ENCODE measurements at places on chromosomes 16 and 17.

DNA sequence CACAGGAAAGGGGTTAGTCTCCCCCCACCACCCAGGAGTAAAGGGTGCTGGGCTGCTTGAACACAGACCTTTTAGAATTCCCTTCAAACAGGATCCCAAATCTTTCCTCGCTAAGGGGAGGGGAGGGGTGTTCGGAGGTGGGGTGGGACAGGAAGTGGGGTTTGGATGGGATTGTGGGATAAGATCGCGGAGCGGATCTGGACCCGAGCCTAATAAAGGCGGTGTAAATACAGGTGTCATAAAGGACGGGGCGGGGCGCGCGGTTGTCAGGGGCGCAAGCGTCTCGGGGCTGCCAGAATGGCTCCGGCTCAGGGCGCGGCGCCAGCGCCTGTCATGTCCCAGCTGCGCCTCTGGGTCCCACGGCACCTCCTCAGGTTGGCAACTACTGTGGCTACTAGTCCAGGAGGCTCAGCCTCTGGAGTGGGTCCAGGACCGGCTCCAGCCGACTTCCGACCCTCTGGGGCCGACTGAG, 59.8 kb upstream of the FBXO47 start:
- DNase-seq: peak; percentile 70

DNA sequence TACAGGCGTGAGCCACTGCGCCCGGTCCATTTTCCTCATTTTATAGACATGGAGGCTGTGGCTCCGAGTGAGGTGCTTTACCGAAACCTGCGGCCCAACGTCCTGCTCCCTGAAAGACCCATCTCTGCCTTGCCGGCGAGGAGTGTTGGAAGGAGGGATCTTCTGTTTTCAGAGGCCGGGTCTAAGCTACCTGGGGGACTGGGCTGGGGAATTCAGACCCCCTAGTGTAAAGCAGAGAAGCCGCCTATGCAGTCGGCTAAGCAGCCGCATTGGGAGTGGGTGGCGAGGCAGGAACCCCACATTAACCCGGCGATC, 16.3 kb downstream of the MEOX1 start:
- DNase-seq: no peak

- no peak for DNase-seq
Observed at GRCh38 chr17:71417142-71417541, 703.7 kb upstream of the SOX9 start.

DNA sequence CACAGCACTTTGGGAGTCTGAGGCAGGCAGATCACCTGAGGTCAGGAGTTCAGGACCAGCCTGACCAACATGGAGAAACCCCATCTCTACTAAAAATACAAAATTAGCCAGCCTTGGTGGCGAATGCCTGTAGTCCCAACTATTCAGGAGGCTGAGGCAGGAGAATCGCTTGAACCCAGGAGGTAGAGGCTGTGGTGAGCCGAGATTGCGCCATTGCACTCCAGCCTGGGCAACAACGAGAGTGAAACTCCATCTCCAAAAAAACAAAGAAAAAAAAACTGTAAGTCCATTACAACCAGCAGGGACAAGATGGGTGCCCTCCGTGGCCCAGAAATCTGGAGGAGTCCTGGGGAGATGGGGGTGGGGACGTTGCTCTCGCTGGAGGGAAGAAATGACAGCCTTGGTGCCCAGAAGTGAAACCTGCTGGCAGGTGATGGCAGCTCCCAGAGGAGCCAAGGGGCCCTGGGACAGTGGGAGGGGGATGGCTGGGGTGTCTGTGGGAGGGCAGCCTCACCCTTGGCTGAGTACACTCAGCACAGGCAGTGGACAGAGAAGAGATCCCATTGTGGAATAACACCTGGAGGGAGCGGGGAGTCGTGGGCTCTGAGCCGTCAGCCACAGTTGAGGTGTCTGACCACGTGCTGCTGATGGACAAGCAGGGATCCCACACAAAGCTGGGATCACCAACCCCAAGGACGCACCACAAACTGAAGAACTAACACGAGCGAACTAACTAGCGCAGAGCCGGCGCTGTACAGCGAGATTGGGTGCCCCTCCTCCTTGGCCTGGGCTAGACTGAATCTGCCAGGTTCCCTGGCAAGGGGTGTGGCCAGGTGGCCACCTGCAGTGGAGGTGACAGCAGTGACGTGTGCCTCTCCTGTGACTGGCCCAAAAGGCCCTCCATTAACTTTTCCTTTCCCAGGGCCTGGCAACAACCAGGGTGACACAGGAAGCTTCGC, 46.9 kb upstream of the BAHCC1 start:
- no peak for DNase-seq

GRCh38 chr17:79691931-79692330, 38.8 kb upstream of the ENPP7 start:
- no peak for DNase-seq

DNA sequence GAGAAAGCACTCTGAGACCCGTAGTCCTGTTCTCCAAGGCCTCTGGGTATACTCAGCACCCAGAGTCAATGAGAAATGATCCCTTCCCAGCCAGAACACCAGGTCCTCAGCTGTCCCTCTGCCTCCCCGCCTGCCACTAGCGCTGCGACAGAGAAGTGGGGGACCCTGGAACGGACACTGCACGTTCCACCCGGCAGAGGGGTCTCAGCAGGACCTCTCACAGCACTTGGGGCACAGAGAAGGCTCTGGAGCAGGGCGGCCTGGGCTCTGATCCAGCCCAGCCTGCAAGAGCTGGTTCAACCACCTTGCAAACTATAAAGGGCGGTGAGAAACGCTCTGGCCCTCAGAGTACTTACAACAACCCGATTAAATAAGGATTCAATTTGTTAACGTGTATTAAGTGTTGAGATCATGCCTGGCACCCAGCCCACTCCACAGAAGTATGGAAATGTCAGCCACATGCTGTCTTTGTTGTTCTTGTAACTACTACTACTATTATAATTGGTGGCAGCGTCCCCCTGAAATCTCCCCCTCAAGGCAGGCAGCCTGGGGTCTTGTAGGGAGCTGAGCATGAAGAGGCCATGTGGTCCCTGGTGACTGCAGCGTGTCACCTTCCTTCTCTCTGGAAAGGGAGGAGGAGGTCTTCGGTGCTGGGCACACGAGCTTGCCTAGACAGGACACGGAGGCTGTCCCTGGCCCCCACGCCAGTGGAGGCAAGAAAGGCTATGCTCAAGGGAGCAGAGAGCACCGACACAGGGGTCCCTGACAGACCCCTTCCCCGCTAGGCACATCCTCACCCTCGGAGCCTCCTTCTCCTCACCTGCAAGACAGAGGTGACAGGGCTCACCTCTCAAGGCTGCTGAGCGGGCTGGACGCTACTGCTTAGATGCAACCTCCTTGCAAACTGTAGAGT, 2.4 kb downstream of the OSGIN1 start:
- no peak for DNase-seq

GRCh38 chr16:2486645-2487516, 12.0 kb downstream of the TBC1D24 start:
- peak; percentile 91 for DNase-seq

DNA sequence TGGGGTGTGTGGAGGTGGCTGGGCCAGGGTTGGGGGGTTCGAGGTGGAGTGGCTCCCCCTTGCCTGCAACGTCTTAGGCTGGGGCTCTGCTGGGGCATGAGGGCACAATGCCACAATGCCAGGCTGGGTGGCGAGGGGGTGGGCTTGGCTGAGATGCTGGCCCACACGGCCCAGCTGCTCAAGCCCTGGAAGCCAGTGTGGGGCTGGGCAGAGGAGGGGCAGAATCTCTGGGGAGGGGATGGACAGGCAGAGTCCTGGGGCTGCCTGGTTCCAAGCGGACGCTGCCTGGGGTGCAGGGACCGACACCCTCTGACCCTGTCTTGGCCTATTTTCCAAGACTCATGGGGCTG, 37.5 kb upstream of the SSTR5 start:
- no peak for DNase-seq

- peak; percentile 10 for DNase-seq
Observed at GRCh38 chr16:51326131-51326856, 175.2 kb upstream of the SALL1 start.

Data from hematopoietic multipotent progenitor cell treated with erythropoietin and hydrocortisone succinate and interleukin-3 and kit ligand, for 6 days (in vitro differentiated cells).